ENCODE measurements at places on chromosomes 4 and X.
A peak's percentile ranks its signal among the peaks of the same experiment; 100 is the strongest.

- no peak for DNase-seq
These were observed 35.3 kb downstream of the ZBTB49 start for GRCh38 chr4:4325321-4325720.

GRCh38 chrX:71859637-71860036 is 51.0 kb upstream of the NHSL2 start:
- DNase-seq, result peak; percentile 41

- no peak for DNase-seq
These were observed 73.9 kb downstream of the GC start for GRCh38 chr4:71709961-71710360.

GRCh38 chrX:154374313-154375155 is at the start of gene FLNA:
TSS of gene FLNA (minus strand) at chrX:154374634. CDS start at chrX:154371245, 3,389 bp downstream.
- DNase-seq, result no peak

DNA sequence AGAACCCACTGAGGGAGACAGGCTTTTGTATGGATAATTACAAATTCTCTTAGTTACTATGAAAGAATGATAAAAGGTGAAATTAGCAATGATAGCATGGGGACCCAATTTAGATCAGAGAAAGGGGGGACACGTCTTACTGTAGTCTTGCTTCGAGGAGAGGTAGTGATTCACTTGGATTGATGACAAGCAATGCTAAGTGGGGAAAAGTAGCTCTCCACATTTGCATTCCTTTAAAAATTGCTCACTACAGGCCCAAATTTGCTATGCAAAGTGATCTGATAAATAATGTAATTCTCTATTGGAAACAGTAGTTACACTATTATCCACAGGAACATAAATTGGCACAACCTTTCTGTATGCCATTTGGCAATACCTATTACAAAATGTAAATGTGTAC is 42.5 kb upstream of the MAP3K15 start:
- no peak for DNase-seq

DNA sequence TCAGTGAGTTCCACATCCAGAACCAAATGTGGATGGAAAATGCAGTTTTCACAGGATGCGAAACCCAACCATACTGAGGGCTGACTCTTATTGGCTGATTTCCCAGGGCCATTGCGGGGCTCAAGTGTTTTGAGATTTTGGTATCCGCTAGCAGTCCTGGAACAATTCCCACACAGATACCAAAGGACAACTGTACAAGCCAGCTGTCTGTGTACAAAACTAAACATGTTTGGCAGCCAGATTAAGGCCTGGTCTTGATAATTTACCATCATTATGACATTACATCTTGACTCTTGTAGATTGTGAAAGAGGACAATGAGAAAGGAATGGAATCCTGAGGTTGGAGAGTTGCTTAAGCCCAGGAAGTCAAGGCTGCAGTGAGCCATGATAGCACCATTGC is 121.9 kb downstream of the DKK2 start:
- DNase-seq, result no peak

DNA sequence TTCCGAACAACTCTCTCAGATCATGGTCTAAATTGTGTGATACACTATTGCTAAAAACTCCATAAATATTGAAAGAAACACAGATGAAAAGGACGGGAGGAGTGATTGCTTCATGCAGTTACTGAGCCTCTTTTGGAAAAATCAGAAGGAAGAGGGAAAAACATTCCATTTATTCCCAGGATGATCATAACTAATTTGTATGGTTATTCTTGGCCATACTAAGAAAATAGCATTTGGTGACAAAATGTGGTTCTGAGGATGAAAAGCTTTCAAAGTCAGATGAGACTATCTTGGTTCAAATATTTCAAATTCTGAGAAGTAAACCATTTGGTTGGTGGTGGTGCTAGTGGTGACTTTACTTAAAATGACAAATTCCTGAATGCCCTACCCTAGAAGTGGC is 305.4 kb upstream of the LDB2 start:
- DNase-seq, result no peak

- DNase-seq, result no peak
These were observed 96.4 kb upstream of the ZCCHC13 start for GRCh38 chrX:74207539-74207938.

DNA sequence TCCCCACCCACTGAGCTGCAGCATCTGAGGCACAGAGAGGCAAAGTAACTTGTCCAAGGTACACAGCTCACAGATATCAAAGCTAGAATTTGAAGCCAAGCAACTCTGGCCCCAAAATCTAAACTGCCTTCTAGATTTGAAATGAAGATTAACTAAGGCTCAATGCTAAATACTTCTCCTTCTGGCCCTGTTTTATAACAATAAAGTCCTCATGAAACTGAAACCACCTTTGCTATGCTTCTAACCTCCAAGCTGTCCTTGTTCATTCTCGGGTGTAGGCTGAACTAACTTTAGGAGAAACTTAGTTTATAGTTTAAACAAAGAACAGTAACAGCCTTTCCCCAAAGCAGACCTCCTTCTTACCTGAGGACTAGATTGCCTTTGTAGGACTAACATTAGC is 93.6 kb downstream of the DCTD start:
- no peak for DNase-seq

GRCh38 chrX:44093431-44093830 is 120.2 kb upstream of the NDP start:
- DNase-seq, result no peak

- DNase-seq, result no peak
These were observed 886 bp upstream of the NDST3 start for GRCh38 chr4:118033148-118034052.

DNA sequence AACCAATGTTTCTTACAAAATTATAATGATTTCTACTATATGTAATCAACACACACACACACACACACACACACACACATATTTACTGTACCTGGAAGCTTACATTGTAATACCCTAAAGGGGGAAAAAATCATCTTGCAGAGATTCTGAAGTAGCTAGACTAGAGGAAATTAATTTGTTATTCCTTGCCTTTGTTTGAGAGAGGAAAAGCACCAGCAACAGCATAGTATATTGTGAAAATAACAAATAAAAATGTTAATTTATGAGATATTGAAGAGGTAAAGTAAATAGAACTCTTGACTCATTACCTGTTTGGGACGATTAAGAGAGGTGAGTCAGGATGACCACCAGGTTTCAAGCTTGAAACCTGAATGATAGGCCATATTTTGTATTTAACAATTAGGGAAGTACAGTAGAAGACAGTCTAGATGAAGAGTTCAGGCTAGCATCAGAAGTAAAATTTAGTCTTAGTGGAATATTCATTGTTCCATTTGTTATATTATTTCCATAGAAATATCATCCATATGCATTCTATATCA is 873.4 kb upstream of the PCDH10 start:
- DNase-seq, result no peak

DNA sequence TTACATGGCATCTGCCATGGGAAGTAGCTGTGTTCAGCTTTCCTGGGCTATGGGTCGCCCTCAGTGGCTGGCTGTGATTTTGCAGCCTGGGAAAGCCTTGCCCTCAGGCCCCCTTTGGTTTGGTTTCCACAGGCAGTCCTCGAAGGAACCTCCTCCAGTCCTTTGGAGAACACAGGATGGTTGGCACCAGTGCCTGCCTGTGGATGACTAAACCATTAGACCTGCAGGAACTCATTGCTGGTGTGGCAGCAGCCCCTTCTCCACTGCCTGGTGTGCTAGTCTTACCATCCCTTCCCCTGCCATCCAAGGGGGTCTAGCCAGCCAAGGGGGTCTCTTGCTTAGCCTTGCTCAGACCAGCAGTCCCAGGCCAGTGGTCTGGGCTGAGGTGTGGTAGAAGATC is 71.4 kb upstream of the PJA1 start:
- DNase-seq, result no peak

DNA sequence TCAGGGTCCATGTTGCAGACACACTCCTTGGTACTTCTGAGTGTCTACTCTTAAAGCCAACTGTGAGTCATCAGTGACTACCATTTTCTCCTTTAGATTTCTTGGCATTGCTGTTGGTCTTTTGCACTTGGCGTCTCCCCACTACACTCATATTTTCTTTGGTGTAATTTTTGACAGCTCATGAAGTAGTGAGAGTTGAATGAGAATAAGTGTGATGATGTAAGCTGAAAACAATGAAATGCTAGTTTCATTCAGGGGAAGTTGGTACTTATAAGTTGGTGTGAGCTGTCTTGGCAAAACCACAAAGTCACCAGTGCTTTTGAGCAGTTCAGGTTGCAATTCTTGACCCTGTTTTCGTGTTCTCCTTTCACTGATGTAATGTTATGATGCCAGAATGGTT is 142.9 kb upstream of the ARX start:
- DNase-seq, result no peak

DNA sequence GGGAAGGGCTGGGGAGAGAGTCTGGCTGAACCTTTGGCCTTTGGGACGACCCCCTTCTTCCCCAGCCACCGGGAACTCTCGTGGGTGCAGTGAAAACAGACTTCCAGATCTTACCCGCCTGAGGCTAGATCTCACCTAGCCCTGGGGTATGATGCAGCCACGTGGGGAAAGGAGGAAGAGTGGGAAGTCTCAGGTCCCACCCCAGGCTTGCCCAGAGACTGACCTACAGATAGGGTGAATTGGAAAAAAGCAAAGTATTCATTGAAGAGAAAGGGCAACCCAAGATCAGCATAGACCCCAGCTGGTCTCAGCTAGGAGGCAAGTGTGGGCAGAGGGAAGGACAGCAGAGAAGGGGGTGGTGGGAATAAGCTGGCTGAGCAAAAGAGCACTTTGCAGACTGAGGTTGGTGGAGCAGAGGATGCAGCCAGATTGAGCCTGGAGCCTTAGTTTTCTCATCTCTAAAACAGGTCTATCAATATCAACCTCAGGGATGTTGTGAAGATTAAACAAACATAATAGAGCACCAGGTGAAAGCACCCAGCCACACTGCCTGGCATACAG is 4.2 kb upstream of the EFNB1 start:
- DNase-seq, result no peak

DNA sequence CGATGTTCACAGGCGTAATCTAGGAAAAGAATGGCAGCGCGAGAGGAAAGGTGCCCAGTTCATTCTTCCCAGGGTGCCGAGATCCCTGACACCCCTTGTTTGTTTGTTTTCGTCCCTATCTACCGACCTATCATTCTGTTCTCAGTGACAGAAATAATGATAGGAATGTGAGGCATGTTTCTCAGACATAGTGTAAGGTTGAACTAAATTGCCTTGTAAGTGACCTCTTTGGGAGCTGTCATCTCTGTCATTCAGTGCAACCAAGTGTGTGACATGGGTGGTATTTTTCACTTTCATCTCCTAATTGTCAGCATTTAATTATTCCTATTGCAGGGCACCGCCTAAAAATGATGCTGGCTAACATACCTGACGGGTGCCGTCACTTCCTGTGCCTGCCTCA is 24.4 kb downstream of the CLDN22 start:
- DNase-seq, result no peak

- no peak for DNase-seq
These were observed 15.9 kb upstream of the ZIC3 start for GRCh38 chrX:137549851-137550664.

- no peak for DNase-seq
These were observed 70.0 kb downstream of the EVC2 start for GRCh38 chr4:5638316-5638715.

DNA sequence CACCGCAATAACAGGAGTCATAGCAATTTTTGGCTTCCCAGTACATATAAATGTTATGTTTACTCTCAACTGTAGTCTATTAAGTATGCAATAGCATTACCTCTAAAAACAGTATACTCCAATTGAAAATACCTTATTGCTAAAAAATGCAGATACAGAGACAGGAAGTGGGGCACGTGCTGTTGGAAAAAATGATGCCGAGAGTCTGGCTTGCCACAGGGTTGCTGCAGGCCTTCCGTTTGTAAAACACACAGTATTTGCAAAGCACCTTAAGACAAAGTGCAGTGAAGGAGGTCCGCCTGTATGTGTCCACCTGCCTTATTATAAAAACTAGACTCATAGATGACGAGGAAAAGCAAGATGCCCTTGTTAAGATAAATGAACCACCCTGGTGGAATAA is 23.5 kb downstream of the CD99 start:
- DNase-seq, result no peak

DNA sequence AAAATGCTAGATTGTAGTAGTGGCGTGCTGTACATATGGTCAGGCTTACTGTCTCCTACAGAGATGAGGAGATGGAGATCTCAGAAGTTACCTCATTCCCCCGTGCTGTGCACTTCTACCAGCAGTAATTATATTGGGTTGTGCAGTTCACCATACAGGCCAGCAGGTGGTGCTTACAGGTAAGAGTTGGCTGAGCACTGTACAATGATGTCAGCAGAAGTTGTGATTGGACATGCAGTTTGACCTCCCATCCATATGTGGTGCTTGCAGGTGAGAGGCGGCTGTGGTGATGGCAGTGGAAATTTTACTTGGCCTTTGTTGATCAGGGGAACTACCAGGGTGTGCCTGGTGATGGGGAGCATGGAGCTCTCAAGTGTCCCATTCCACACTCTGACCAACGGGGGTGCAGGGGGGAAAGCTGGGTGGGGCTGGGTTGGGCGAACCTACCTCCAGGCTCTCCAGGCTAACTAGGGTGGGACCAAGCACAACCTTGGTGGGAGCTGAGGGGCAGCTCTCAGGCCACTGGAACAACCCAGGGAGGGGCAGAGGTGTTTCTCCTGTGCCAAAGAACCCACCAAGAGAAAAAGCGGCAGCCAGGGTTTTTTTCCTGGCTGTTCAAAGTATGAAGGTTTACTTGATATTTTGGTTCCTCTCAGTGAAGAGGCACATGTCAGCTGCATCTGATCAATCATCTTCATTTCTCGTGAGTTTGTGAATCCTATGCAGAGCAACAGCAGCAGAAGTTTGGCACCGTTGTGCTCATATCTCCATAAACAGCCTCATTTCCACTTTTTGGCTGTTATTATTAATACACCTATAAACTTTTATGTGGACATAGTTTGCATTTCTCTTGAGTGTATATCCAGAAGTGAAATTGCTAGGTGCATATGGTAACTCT is 73.8 kb upstream of the FREM3 start:
- DNase-seq, result peak; percentile 16

- DNase-seq, result no peak
These were observed 1.2 kb upstream of the PRPS2 start for GRCh38 chrX:12789976-12790375.

- no peak for DNase-seq
These were observed 856.4 kb upstream of the INTU start for GRCh38 chr4:126776361-126776760.

DNA sequence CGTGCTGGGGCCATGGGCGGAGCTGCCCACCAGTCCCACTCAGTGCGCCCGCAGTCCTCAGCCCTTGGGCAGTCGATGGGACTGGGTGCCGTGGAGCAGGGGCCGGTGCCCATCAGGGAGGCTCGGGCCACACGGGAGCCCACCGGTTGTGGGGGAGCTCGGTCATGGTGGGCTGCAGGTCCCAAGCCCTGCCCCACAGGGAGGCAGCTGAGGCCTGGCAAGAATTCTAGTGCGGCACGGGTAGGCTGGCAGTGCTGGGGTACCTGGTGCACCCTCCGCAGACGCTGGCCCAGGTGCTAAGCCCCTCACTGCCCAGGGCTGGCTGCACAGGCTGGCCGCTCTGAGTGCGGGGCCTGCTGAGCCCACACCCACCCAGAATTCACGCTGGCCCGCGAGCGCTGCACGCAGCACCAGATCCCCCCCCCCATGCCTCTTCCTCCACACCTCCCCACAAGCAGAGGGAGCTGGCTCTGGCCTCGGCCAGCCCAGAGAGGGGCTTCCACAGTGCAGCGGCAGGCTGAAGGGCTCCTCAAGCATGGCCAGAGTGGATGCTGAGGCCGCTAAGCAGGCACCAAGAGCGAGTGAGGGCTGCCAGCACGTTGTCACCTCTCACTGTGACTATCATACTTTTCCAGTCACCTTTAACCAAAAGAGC is 564.4 kb downstream of the GALNTL6 start:
- DNase-seq, result no peak

GRCh38 chr4:8637456-8637984 is 45.0 kb downstream of the CPZ start:
- no peak for DNase-seq
